ENCODE measurements at places on chromosomes 6 and 20.
A peak's percentile ranks its signal among the peaks of the same experiment; 100 is the strongest.

DNA sequence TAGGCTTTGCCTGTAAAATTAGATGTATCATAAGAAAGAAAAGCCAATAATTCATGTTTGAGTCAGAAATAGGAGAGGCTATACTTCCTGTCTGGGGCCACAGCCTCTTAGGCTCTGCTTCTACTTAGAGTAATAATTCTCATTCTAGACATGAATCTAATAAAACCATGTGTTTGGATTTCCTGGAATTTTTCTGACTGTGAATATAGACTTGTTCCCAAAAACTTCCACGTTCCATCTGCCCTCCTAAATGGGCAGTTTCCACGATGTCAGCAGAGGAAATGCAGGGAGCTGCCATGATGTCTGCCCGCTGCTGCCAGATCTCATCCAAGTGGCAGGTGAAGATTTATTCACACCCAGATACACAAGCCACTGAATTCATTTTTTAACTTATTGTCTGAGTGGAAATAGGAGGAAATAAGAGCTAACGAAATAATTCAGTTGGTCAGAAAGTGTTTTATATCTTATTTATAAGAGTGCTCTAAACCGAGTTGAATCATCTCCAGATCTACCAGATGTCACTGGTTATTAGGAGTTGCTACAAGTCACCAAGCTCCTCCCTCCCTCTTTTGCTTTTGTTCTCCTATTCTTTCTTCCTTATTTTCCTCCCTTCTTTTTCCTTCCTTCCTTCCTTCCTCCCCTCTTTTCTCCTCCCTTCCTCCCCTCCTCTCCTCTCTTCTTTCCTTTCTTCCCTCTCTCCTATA, 69.3 kb downstream of the ALDH8A1 start:
- DNase-seq = peak; percentile 26

- DNase-seq = no peak
These were observed 31.8 kb downstream of the KCNK5 start for GRCh38 chr6:39197521-39197920.

DNA sequence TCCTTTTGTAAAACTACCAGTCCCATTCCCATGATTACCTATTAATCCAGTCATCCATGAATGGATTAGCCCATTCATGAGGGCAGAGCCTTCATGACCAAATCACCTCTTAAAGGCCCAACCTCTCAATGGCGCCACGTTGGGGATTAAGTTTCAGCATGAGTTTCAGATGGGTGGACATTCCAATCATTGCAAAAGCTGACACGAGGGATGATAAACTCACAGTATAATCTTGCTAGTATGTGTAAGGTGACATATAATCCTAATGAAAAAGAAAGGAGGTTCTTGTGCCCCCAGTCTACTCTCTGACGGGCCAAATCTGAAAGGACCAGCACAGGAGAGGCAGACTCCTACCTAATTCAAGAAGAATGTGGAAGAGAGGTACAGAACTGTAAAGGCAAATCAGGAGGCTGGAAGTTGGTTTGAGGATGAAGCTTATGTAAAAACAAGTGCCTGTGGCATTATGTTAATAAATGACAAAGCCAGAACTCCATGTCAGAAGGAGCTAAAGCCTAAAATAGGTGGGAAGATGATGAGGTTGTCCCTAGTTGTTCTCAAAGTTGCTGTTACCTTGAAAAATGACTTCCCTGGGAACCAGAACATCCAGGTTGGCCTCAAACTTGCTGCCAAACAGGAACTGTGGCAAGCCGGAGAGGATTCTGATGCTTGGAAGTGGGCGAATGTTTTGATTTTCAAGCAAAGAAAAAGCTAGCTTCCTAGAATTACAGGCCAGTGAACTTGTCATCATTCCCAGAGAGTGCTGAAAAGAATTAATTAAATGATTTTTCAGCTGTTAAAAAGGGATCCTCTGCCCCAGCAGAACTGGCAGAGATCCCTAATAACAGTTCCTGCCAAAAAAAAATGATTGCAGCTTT, 106.5 kb upstream of the TIAM2 start:
- DNase-seq = no peak

DNA sequence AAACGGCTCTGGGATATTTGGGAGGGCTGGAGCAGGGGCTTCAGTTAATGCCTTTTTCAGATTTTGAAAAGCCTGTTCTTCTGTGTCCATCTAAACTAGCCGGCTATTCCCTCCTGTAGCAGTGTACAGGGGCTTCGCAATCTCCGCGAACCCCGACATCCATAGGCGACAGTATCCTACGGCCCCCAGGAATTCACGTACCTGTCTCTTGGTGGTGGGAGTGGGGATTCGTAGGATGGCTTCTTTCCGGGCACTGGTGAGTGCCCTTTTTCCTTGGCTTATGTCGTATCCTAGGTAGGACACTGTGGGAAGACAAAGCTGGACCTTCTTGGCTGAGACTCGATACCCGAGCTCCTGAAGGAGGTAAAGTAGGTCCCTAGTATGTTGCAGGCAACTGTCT, 153.1 kb downstream of the TRIM27 start:
- DNase-seq = no peak

- peak; percentile 45 for DNase-seq
These were observed 838.4 kb downstream of the DHX35 start for GRCh38 chr20:39800548-39800947.

DNA sequence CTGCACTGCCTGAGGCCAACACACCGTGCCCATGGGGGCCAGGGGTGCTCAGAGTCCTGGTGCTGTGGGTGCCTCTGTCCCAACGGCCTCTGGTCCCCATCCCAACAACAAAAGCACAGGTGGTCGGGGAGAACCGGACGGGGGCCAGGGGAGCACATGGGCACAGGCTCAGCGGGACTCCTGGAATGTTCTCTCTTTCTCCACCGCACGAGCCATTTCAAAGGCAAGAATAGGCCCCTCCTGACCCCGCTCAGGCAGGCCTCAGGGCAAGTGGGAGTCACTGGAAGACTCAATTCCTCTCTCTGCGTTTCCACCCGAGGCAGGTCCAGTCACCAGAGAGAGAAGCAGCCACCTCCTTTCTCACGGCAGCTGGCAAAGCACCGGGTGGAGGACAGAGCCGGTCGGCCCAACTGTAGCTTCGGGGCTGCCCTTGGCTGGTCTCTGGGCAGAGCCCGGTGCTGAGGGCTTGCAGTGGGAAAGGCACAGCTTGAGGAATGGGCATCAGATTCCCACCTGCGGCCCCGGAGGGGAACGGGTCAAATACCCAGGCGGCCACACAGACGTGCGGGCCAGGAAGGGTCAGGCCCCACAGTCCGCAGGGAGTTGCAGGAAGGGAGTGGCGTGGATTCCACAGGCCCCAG, 55.2 kb downstream of the KCNQ2 start:
- DNase-seq = no peak

DNA sequence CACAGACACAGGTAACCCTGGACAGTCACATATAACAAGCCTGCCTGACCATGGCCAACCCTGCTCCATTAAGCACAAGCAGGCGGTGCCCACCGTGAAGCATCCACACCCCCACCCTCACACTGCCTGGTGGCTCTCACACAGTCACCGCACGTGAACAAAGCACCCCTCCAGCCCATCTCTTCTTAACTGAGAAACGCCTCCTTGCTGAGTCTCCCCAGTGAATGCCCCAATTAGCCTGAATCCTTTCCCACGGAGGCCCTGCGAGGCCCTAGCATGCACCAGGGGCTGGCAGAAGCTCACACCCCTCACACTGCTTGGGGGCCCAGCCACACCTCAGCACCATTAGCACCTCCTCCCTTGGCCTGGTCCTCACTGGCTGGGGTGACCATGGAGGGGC, 72.3 kb downstream of the GRM4 start:
- DNase-seq = no peak

- no peak for DNase-seq
These were observed 59.4 kb downstream of the RIOK1 start for GRCh38 chr6:7449018-7449417.

GRCh38 chr6:122381494-122382265, 17.8 kb upstream of the HSF2 start:
- DNase-seq = peak; percentile 74

DNA sequence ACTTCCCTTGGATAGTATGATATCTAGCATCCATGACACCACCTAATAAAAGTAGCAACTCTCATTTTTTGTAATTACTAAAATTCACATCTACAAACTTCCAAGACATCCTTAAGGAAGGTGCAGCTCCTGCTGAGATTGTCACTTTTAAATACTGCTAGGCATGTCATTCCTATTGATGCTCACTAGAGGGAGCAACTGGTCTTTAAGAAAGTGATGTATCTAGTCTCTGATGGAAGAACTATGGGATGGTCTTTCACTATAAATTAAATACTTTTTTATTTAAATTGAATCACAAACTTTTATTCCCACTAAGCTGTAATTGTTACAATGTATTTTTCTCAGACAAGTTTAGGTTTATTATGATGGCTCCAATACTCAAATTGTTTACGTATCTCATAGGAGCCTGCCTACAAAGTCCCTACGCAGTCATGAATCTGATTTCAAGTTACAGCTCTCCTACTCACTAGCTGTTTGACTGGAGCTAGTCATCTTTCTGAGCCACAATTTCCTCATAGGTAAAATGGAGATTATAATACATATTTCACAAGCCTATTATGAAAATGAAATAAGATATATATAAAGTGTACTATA, 8.1 kb upstream of the TSPYL1 start:
- peak; percentile 78 for DNase-seq

DNA sequence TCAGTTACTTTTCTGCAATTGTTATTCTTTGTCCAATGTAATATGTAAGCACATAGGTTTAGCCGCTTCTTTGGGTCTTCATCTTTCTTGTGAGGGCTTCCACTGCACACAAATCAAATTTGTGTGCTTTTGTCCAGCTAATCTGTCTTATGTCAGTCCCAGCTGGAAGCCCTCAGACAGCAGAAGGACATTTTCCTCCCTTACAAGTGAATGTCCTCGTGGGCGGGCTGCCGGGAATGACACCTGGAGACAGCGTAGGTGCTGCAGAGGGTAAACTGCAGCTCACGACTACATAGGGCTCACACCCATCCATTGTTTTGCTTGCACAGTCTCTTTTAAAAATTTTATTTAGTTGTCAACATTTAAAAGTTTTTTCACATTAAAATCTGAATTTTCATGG, 24.6 kb upstream of the PPP1R14C start:
- DNase-seq = no peak
